ENCODE measurements at places on chromosomes 11 and 22.

DNA sequence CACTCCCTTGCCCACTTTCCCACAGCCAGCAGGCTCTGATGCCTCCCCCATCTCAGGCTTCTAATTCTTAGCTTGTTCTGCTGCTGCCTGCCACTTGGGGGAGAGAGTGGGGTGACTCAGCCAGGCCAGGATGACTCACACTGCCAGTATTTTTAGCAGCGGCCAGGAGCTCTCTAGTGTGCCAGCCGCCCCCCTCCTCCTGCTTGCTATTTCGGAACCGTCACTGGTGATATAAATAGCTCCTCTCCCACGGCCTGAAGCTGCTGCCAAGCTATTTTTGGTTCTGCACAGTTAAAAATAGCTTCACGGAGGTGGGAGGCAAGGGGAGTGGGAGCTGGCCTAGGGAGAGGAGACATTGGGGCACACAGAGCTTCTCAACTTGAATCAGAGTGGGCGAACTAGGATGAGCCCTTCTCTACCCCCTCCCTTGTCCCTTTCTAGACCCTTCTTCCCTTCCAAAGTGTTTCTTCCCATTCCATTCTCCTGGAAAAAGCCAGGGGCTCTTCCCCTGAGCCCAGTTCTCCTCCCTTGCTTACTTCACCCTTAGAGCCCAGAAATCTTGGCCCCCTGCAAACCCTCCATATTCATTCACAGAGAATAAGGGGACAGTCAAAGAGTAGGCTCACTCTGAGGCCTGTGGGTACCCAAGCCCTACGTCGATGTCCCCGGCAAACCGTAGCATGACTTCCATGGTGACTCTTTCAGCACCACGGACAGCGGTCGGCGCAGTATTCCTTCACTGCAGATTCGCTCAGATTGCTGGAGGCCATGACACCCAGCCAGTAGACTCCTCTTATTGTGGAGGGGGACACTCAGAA lies 2.5 kb upstream of the NPAS4 start:
- DNase-seq: peak; percentile 99

DNA sequence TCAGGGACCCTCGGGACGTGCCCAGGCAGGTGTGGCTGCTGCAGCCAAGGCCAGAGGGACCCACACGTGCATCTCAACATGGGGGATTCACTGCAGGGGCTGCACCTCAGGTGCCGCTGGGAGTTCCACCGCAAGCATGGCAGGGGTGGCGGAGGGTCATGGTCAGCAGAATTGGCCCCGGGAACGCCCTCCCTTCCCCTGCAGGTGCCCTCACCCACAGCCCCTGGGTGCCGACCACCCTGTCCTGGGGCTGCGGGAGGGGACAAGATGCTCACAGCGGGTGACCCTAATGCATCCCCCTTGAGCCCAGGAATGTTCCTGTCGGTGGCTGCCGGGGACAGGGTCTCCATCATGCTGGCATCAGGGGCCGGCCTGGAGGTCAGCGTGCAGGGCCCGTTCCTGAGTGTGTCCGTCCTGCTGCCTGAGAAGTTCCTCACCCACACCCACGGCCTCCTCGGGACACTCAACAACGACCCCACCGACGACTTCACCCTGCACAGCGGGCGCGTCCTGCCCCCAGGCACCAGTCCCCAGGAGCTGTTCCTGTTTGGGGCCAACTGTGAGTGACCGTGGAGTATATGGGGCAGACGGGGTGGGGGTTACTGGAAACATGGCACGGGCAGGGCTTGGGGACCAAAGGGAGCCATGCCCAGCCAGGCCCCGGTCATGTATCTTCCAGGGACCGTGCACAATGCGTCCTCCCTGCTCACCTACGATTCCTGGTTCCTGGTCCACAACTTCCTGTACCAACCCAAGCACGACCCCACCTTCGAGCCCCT lies 5.8 kb downstream of the SUSD2 start:
- DNase-seq: no peak

DNA sequence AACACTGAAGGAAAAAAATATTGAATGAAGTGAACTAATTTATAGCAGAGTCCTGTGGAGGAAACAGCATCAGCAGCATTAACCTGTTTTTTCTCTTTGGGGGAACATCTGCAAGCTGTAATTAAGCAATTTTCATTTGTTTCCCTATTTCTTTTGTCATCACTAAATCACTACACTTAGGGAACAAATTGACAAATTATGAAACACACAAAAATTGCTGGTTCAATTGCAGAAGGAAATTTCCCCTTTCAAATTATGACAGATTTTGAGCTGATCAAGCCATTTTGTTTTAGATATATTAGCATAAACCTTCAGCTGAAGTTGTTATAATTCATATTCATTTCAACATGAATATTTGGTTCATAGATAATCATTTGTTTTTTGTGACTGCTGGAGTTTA lies 22.2 kb upstream of the RAG2 start:
- DNase-seq: no peak

- no peak for DNase-seq
These were observed 79.7 kb downstream of the FAM168A start for GRCh38 chr11:73518195-73518594.

DNA sequence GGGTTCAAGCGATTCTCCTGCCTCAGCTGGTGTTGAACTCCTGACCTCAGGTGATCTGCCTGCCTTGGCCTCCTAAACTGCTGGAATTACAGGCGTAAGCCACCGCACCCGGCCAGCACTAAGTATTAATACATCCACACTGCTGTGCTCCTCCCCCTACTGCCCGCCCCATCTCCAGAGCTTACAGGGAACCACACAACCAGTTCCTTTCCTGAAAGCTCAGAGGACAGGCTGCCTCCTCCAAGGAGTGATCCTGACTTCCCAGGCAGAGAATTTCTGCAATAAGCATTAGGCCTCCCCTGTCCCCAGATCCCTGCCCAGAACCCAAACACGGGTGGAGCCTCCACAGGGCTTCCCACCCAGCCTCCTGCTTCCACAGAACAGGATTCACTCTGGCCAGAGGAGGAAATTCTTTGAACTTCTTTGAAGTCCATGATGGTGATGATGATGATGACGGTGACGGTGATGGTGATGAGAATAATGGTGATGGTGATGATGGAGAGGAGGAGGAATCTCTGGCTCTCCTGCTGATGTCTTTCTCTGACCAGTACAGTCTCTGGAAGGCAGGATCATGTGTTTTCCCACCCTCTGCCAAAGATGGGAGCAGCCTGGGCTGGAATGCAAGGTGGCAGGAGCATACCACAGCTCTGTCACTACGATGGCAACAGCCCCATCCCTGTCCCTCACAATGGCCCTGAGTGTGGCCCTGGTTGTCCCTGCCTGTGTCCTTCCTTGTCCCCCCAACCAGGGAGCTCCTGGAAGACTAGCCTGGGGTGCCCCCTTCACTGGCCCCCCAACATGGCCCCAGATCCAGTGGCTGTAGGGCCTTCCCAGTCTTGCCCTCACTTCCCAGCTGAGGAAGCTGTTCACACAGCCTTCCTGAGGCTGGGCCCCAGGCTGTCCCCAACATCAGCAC lies 33.5 kb upstream of the CSNK1E start:
- no peak for DNase-seq

GRCh38 chr11:29616611-29617010 lies 400.2 kb downstream of the KCNA4 start:
- DNase-seq: peak; percentile 55

DNA sequence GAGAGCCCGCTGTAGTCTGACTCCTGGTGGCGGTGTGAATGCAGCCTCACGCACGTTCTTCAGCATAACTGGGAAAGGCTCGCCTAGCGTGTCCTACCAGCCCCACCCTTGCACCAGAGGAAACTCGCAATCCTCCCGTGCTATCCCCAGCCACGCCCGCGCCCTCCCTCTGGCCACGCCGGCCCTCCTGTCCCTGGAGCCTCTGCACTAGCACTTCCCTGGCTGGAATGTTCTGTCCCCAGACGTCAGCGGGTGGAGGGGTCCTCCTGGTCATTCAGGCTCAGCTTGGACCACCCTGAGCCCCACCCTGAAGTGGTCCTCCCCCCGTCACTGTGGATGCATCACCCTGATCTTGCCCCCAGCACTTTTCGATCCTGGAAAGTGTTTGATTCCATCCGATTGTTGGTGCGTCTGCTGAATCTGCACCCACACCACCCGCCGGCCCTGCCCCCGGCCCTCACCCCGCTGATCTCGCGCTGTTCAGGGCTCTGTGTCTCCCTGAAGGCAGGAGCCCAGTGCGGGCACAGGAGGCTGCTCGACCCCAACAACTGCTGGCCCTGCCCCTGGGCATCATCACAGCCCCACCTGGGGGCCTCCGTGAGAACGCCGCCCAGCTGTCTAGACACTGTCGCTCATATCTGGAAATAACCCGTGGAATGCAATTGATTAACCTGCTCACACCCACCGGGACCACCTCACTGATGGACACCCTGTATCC lies 437.0 kb downstream of the TBC1D22A start:
- no peak for DNase-seq

GRCh38 chr11:102186551-102187191 lies 76.4 kb downstream of the YAP1 start:
- peak; percentile 31 for DNase-seq

DNA sequence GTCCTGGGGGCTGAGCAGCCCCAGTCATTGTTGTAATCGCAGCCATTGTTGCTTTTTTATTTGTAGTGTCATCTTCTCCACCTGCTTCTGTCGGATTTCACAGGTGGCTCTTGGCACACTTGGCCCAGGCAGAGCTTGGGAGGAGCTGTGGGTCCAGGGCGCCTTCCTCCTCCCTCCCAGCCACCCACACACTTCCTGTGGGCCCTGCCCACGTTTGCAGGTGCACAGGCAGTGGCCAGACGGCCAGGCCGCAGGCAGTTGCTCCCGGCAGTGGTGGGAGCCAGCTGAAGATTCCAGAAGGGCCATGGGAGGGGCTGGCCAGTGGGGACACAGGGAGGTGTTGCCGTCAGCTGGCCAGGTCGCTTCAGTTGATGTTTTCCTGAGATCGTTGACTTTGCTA lies 1191.9 kb downstream of the BRD1 start:
- DNase-seq: no peak

- DNase-seq: peak; percentile 86
These were observed 688 bp upstream of the LRRC74B start for GRCh38 chr22:21044931-21045584.

DNA sequence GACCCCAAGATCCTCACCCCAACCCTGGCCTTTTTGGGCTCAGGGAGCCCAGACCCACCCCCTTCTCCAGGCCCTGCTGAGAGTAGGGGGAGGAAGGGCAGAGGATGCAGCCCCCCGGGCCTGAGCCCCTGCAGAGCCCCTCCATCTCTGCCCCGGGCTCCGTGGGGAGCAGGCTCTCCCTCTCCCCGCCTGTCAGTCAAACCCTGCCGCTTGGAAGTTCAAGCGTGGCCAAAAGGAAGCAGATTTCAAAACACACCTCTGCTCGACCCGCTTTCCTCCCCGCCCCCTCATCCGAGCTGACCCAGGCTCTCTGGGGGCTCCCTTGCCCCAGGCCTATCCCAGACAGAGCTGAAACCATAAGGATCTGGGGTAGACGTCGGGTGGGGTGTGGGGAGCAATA lies 39.0 kb upstream of the CD82 start:
- DNase-seq: no peak

DNA sequence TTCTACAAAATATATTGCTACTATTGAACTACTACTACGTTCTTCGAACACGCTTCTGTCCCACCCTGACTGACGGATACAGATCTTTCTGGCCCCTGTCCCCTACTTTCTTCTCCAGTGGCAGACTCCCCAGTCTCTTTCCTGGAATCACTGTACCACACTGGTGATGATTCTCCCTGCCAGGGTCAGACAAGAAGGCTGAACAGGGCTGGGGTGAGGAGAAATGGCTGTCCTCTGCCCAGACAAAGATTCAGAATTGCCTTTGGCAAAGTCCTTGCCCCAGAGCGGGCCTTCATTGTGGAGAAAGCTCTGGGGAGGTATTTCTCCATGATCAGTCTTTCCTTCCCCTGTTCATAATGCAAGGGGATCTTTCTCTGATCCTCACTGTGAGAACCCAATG lies 1417.1 kb downstream of the BRD1 start:
- DNase-seq: no peak

- DNase-seq: peak; percentile 50
These were observed 18.8 kb downstream of the P2RY2 start for GRCh38 chr11:73236854-73237253.

GRCh38 chr22:20407829-20408228 lies 13.9 kb downstream of the ZNF74 start:
- DNase-seq: no peak

- peak; percentile 81 for DNase-seq
These were observed 596 bp upstream of the TNRC6B start for GRCh38 chr22:40176921-40177737.

- DNase-seq: peak; percentile 64
These were observed 56.7 kb upstream of the RAB38 start for GRCh38 chr11:88231894-88232482.

DNA sequence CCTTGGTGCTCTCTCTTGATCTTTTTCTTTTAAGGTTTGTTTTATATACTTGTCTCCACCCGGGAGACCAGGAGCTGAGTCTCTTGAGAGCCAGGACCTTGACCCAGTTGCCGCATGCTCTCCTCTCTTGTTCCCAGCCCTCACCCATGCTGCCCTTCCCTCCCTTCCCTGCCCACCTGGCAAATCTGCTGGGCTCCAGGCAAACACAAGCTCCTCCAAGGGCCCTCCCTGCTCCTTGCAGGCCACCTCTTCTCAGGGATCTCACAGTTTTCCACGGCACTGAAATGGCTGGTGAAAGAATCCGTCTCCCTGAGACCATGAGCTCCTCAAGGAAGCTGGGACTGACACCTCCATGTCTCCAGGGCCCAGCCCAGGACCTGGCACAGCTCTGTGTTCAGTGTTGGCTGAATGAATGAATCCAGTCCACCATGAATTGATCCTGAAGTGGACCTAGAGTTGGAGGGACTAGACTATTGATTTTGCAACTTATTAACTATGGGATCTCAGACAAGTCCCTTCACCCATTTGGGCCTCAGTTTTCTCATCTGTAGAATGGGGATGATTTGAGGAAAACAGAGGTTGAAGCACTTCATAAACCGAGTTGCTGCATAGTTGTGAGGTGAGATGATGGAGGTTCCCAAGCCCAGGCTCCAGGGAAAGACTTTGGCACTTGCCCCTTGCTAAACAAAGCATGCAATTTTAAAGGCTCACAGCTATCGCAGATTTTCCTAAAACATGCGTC lies 25.1 kb upstream of the FBLN1 start:
- no peak for DNase-seq

DNA sequence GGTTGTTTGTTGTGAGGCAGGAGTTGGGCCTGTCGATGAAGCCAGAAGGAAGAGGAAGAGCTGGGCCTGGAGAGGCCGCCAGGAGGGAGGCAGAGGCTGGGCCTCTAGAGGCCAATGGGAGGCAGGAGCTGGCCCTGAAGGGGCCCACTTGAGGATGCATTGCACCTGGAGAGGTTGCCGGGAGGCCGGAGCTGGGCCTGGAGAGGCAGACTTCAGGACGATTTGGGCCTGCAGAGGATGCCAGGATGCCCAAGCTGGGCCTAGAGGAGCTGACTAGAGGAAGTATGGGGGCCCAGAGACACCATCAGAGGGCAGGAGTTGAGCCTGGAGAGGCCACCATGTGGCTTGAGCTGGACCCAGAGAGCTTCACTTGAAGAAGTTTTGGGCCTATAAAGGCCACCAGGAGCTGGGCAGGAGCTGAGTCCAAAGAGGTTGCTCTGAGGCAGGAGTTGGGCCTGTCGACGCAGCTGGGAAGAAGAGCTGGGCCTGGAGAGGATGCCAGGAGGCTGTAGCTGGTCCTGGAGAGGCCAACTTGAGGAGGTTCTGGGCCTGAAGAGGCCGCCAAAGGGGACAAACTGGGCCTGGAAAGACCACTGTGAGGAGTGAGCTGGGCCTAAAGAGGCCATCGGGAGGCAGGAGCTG lies 39.0 kb downstream of the OR4C45 start:
- DNase-seq: no peak
